Stimulated activated CD8-positive, alpha-beta memory T cell treated with anti-CD3 and anti-CD28 coated beads, Interleukin-4, amount 100 ng/mL, for 1 hour (primary cell): ENCODE measurements at places on chromosomes 4 and X.

- no peak for DNase-seq
Measured at GRCh38 chr4:134934036-134934808, 732.6 kb upstream of the PABPC4L start.

DNA sequence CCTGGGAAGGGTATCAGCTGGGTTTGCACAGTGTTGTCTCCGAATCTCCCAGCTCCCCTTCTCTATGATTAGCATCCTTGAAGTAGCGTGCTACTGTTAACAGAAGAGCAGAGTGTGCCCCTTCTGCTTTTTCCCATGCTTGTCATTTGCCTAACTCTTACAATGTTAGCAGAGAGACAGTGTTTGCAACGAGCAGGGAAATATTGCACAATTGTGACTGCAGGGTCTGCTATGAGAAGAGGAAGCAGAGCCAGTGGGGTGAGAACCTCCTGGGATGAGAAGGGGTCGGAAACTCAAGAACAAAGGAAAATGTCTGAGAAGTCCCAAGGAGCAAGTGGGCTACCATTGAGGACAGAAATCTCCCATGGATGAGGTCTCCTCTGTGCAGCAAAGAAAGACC, 7.8 kb upstream of the CHRNA9 start:
- no peak for DNase-seq

DNA sequence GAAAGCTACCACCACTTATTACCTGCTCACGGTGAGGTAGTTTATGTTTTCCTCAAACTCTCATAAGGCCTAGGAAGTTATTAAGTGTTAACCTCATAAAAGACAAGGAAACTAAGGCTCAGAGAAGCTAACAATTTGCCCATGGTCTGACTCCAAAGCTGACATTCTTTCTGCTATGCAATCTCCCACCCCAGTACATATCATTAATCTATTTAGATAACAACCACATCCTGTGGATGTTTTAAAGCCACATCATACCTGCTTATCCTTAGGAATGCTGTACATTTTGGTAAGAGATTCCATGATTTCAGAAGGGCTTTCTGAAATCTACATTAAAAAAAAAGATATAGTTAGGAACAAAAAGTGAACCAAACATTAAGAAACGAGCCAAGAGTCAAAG, 55.4 kb downstream of the HUWE1 start:
- no peak for DNase-seq

GRCh38 chr4:111961809-111962208, 183.4 kb upstream of the FAM241A start:
- no peak for DNase-seq

DNA sequence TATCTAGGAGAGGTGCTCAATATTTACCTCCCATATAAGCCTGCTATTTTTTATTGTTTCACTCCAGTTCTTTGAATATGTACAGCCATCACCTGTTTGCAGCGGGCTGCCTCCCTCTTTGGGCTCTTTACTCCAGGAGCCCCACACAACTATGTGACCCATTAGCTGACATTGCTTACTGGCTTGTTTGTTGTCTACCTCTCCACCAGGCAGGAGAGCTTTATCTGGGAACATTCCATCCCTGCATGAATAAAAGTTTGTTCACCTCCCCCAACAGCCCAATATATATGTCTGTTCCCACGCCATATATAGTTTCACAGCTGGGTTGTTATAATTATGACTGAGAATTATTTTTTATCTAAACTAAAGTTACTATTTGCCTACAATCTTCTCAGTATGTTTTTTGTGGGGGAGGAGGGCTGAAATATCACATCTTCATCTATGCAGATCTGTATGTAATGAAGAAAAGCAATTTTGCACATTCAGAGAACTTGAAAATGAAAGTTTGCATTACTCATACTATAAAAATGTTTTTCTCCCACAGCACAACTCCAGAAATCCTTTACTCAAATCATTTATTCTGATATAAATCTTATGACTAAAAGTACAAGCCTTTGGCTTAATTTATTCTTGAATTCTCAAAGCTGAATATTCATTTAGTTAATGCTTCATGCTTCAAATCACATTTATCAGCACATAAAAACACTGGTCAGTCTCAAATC, 61.2 kb upstream of the DAPP1 start:
- no peak for DNase-seq

DNA sequence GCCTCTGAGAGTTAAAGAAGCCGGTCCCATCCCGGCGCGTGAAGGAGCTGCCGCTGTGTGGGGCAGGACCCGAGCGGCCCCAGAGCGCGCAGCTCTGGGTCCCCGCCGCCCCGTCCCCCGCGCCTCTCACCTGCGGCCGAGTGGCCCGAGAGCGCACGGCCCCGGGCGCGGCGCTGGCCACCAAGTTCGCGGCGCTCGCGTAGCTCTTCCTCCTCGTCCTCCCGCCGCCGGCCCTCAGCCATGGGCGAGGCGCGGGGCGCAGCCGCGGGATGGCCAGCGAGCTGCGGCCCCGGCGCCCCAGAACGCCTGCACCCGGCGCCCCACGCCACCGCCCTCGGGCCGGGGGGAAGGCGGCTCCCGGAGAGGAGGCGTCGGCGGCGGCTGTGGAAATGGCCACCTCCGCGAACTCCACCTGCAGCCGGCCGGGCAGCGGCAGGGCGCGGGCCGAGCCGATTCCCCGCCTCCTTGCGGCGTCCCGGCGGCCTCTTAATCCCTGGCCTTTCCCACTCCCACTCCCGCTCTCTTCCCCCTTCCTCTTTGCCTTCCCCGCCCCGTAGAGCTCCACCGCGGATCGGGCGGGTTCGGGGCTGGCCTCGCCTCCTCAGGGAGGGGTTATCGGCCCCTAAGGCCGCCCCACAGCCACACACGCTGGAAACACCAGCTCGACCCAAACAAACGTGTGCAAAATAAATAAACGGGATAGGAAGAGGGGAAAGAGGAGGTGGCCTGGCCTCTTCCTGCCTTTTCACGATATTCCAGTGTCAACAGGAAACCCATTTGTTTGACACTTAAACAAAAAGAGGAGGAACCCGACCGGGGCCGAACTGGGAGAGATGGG, at the start of gene SH3D19:
Gene SH3D19, minus strand, starts transcription at position 495 of the 838 bp plus-strand sequence. Its CDS starts 253 bp downstream, at position 242.
- no peak for DNase-seq

- no peak for DNase-seq
Measured at GRCh38 chrX:46461660-46462191, 83.5 kb downstream of the ZNF674 start.

GRCh38 chr4:61320631-61321030, 120.5 kb downstream of the ADGRL3 start:
- DNase-seq, result no peak

DNA sequence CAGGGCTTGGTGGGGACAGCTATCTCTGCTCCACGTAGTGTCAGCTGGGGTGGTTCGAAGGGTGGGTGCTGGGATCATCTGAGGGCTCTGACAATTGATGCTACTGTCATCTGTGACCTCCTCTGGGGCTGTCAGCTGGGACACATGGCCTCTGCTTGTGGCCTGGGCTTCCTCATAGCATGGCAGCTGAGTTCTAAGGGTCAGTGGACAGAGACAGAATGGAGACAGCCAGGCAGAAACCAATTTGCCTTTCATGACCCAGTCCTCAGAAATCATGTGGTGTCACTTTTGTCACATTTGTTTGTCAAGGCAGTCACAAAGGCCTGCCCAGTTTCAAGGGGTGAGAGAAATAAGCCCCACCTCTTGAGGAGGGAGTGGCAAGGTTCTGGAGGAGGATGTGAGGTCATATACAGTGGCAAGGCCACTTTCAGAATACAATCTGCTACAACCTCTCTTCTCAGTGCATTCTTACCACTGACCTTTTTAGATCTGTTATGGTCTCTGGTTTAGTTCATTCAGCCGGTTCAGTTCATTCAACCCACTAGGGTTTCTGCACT, 103.6 kb upstream of the BCOR start:
- no peak for DNase-seq

GRCh38 chrX:13364230-13364857, 44.5 kb upstream of the ATXN3L start:
- DNase-seq, result no peak

DNA sequence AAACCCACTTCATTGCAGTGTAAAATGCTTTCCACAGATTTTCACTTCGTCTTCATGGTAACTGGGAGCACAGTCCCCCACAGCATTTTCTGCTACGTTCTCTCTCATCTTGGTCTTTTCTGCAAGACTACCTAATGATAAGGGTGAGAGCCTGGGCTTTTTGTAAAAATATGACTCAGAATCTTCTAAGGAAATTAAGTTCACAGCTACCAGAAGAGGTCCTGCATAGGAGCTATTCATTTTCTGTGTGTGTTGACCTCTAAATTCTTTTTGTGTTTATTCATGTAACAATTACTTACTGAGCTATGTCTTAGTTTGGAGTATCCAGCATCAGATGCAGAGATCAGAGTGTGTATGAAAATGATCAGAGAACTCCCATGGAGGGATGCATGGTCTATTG, 192.2 kb downstream of the CPEB2 start:
- no peak for DNase-seq

GRCh38 chr4:167218022-167218608, 16.2 kb downstream of the SPOCK3 start:
- DNase-seq, result no peak

- no peak for DNase-seq
Measured at GRCh38 chr4:59063015-59063720, 1953.0 kb upstream of the IGFBP7 start.
